T-helper 17 cell (primary cell): ENCODE measurements at places on chromosomes 11 and 22. TPM values are rescaled to one million over a fixed set of nuclear protein-coding genes. Genes with fewer than 3 reads are reported as not detected.

DNA sequence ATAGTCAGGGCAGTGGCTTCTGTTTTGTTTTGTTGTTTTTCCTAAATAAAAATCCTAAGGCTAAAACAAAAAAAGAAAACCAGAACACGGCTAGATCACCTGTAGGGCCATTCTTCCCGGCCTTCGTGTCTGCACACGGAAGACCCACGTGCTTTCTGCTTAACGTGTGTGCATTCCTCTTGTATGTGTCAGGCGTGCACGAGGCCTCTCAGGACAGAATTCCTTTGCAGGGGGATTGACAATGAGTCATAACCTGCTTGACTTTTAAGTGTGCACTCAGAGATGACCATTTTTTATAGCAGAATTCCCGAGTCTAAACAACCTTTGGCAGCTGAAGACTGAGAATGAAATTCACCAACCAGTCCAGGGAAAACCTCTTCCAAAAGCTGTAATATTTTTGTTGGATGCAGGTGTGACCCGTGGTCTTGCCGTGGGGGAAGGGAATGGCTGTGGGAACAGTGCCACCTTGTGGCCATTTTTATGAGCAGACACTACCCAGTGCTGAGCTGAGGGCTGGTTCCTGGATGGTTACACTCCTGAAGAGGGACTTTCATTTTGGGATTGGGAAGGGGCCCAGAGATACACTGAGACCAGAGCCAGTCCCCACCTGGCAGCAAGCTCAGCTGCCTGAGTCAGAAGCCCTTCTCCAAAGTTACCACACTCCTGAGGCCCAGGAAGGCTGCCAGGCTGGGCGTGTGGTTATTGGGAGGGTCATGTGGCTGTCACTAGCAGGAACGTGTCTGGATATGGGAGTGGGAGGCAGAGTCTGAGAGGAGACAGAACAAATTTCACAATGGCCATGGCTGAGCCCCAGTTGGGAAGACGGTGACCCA, 35.7 kb upstream of the DKK3 start:
- H3K4me1 ChIP-seq: peaks cover 5% of the 10 kb centered on the region
- peak overlapping the region; percentile 4 for H3K27ac ChIP-seq
- H3K4me3 ChIP-seq: no peak overlapping the region
- H3K27me3 ChIP-seq: peaks cover 8% of the 10 kb centered on the region
- DNase-seq: peak; percentile 47

DNA sequence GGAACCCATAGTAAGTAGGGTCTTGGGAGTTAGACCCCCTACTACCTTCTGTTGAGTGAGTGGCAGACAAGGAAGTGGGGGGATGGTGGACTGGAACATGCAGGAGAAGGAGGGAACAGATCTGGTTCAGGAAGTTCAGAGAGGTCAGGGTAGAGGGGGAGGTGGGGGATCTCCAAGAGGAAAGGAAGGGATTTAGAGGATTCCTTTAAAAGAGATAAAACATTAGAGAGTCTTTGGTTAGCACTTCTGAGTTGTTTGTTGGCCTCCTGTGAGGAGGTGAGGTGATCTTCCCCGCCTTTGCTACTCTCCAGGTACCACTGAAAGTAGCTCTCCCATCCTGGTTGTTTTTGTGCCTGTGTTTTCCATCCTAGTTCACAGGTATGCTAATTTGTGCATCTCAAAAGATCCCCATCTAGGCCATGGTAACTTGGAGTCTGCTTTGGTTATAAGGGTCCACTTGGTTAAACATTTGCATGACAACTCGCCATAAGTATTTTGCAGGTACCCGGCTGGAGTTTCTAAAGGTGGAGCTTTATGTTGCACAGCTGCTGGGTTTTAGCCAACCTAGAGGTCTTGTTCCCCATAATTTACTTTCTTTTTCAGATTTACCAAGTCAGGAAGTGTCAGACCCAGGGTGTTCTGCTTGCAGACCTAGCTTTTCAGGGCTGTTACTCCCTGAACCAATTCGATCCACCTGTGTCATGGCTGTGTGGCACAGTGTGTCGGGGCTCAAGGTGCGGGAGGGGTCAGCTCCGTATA, 79.3 kb upstream of the SORL1 start:
- H3K27me3 ChIP-seq: no peaks in the 10 kb centered on the region
- H3K4me1 ChIP-seq: peaks cover 31% of the 10 kb centered on the region
- peak overlapping the region; percentile 66 for H3K4me3 ChIP-seq
- no peak overlapping the region for H3K27ac ChIP-seq
- no peak for DNase-seq

DNA sequence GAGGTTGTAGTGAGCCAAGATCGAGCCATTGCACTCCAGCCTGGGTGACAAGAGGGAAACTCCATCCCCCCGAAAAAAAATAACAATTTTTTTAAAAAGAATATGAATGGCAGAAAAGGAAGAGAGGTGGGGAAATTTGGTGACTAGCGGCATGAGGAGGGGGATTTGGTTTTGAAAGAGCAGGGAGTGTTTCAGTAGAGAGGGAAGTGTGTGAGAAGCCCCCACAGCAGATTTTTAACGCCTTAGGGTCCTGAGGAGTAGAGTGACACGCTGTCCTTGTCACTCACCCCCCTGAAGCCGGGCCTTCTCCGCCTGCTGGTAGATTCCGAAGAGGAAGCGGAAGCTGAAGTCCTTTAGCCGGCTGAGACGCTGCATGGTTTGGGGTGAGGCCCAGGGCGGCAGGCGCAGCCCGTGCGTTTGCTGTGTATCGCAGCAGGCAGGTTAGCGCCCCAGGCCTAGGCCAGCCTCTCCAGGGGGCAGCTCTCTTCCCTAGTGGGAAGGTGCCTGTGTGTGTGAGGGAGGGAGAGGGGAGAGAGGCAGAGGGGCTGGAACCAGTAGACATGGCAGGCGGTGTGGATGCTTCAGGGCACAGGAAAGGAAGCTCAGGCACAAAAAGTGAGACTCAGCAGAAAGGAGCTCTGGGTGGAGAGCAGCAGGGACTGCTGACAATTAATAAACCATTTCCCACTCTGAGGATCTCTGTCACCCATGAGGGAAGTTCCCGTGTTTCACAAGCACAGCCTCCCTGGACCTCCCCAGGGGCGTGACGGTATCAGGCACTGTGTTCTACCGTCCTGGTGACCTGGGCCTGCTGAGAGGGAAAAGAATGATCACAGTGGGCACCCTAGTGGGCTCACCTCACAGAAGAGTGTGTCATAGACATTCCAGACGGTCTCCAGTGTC, 3.9 kb downstream of the ACP2 start:
- H3K4me1 ChIP-seq: peaks cover 19% of the 10 kb centered on the region
- H3K4me3 ChIP-seq: no peak overlapping the region
- peaks cover 14% of the 10 kb centered on the region for H3K36me3 ChIP-seq
- H3K27me3 ChIP-seq: no peaks in the 10 kb centered on the region
- DNase-seq: no peak
- H3K27ac ChIP-seq: no peak overlapping the region

- peak overlapping the region; percentile 97 for H3K4me3 ChIP-seq
- H3K27me3 ChIP-seq: peaks cover 56% of the 10 kb centered on the region
- no peak for DNase-seq
These were observed 1.0 kb upstream of the TBX1 start for GRCh38 chr22:19759427-19760057.

- no peak for DNase-seq
- H3K27ac ChIP-seq: no peak overlapping the region
- peaks cover 4% of the 10 kb centered on the region for H3K36me3 ChIP-seq
- peaks cover 2% of the 10 kb centered on the region for H3K4me1 ChIP-seq
These were observed 163.4 kb upstream of the NCAM1 start for GRCh38 chr11:112797648-112798293.

DNA sequence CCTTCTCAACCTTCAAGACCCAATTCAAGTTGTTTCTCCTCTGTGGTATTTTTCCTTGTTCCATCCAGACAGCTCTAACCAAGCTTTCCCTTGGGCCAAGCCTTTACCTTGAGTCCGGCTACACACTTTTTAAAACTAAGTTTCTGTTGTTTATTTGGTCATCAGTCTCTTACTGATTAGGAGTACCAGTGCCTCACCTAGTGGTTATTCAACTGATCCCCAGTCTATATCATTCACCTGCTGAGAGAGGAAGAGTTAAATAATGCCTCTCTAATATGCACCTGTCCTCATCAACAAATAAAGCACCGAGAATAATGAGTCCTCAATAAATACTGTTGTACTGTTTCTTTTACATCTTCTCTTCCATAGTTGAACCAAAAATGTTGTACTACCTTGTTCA, 160.8 kb downstream of the MSANTD4 start:
- no peaks in the 10 kb centered on the region for H3K4me1 ChIP-seq
- H3K27me3 ChIP-seq: peaks cover 35% of the 10 kb centered on the region
- no peaks in the 10 kb centered on the region for H3K36me3 ChIP-seq

- H3K27me3 ChIP-seq: peaks cover 17% of the 10 kb centered on the region
- peaks cover 2% of the 10 kb centered on the region for H3K36me3 ChIP-seq
- DNase-seq: no peak
- no peaks in the 10 kb centered on the region for H3K4me1 ChIP-seq
These were observed 162.9 kb upstream of the TTC12 start for GRCh38 chr11:113151521-113151920.

DNA sequence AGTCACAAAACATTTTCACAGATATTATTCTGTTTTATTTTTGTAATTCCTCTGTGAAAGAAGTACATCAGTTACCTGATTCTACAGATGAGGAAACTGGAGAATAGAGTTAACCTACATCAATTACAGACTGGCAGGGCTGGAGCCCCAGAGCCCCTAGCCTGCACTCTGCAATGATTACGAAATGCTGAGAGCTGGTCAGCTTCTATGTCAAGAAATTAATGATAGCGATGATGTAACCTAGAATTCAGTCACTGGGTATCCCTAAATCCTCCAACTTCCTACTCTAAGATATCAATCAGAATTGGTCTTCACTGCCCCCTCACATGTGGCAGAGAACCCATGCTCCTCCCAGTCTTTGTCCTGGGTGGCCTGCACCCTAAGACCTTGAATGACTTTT, 273.5 kb upstream of the PLET1 start:
- no peak overlapping the region for H3K27ac ChIP-seq
- no peaks in the 10 kb centered on the region for H3K4me1 ChIP-seq
- H3K36me3 ChIP-seq: peaks cover 4% of the 10 kb centered on the region
- peaks cover 54% of the 10 kb centered on the region for H3K27me3 ChIP-seq

DNA sequence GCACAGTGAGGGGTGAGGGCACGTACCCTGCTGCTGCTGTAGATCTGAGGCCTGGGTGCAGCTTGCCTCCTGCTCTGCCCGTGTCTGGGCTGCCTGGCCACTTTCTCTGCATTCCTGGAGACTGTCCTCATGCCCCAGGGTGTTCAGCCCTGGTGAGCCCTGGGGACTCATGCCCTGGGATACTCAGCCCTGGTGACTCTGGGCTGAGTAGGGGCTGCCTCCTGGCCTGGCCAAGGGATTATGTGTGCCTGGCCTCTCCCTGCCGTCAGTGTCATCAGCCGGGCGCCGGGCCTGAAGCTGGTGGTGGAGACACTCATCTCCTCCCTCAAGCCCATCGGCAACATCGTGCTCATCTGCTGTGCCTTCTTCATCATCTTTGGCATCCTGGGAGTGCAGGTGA, 94.7 kb downstream of the CACNA1I start:
- H3K27ac ChIP-seq: no peak overlapping the region
- H3K4me1 ChIP-seq: peaks cover 21% of the 10 kb centered on the region
- H3K27me3 ChIP-seq: no peaks in the 10 kb centered on the region
- peaks cover 18% of the 10 kb centered on the region for H3K36me3 ChIP-seq
- H3K4me3 ChIP-seq: no peak overlapping the region

DNA sequence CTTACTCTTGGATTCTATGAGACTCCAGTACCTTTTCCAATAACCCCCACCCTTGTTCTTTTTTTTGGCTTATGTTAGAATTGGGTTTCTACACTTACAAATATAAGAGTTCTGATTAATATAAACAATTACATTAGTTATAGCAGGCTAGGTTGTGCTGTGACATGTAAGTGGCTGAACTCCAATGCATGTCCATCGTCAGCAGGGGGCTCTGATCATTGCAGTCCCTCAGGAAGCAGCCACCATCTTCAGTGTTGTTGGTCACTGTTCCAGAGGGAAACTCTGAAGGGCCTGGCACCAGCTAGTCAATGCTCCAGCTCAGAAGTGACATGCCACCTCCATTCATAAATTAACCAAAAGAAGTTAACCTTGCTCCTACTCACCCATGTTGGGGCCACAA, 5.6 kb downstream of the LIPT2 start:
- no peak overlapping the region for H3K4me3 ChIP-seq
- no peaks in the 10 kb centered on the region for H3K27me3 ChIP-seq
- H3K4me1 ChIP-seq: peaks cover 7% of the 10 kb centered on the region
- H3K27ac ChIP-seq: no peak overlapping the region
- DNase-seq: no peak

- H3K4me1 ChIP-seq: no peaks in the 10 kb centered on the region
- DNase-seq: no peak
- no peaks in the 10 kb centered on the region for H3K36me3 ChIP-seq
- no peak overlapping the region for H3K4me3 ChIP-seq
- no peaks in the 10 kb centered on the region for H3K27me3 ChIP-seq
These were observed 236.4 kb downstream of the CNTN5 start for GRCh38 chr11:99257131-99257530.

DNA sequence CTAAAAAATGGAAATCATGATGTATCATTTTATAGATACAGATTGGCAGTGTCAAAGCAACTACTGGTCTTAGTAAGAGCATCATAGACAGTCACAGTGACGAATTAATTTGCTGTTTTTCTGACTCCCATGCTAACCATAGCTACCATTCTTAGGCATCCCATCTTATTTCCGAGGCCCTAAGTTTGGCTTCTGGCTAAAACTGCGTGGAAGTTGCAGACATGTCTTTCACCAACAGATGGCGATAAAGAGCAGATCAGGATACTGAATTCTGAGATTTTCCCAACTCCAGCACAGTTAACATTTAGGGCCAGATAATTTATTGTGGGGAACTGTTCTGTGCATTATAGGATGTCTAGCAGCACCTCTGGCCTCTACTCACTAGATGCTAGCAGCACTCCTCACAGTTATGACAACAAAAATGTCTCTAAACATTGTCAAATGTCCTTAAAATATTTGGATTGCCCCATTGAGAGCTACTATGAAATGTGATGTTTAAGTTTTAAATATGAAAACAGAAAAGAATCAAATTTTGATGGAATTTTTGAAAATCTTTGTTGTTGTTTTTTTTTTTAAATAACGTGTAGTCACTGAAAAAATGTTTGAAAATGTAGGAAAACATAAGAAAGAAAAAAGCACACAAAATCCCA, 16.3 kb downstream of the OR2AG2 start:
- H3K4me3 ChIP-seq: no peak overlapping the region
- H3K27me3 ChIP-seq: peaks cover 3% of the 10 kb centered on the region
- no peak for DNase-seq
- peaks cover 11% of the 10 kb centered on the region for H3K4me1 ChIP-seq
- H3K36me3 ChIP-seq: no peaks in the 10 kb centered on the region

DNA sequence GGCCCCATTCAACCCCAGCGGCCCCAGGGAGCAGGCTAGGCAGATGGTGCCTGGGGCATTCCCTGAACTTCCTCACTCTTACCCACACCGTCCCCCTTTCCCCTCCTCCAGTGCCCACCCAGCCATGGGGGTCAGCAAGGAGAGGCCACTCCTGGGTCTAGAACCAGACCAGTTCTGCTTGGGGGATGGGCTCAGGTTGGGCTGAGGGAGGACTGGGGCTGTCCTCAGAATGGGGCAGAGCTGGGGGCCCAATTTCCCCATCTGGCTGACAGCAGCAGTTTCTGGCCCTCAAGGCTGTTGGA, 12.4 kb downstream of the SCYL1 start:
- H3K4me3 ChIP-seq: no peak overlapping the region
- H3K27me3 ChIP-seq: no peaks in the 10 kb centered on the region
- DNase-seq: no peak
- peak overlapping the region; percentile 29 for H3K27ac ChIP-seq
- peaks cover 15% of the 10 kb centered on the region for H3K4me1 ChIP-seq
- H3K36me3 ChIP-seq: peaks cover 3% of the 10 kb centered on the region

The OR4P4 gene
- total RNA-seq: not detected

The CDC42BPG gene
- total RNA-seq: 7.7 TPM

The NCR3LG1 gene
- 3.1 TPM for total RNA-seq
